NCI-H748 treated with DMSO at 0.1 percent for 48 hours (cell line): ENCODE measurements at places on chromosomes 13 and 19.

DNA sequence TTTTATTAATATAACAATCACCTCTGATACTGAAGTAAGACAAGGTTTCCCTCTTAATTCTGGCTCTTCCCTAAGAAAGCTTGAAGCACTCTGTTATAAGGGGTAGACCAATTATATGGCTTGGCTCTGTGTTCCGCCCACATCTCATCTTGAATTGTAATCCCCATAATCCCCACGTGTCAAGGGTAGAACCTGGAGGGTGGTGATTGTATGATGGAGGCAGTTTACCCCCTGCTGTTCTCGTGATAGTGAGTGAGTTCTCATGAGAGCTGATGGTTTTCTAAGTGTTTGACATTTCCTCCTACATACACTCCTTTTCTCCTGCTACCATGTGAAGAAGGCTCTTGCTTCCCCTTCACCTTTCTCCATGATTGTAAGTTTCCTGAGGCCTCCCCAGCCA is 363.8 kb upstream of the PCDH20 start:
- DNase-seq, result no peak

GRCh38 chr19:38587562-38587961 is 30.2 kb downstream of the MAP4K1 start:
- no peak for DNase-seq

DNA sequence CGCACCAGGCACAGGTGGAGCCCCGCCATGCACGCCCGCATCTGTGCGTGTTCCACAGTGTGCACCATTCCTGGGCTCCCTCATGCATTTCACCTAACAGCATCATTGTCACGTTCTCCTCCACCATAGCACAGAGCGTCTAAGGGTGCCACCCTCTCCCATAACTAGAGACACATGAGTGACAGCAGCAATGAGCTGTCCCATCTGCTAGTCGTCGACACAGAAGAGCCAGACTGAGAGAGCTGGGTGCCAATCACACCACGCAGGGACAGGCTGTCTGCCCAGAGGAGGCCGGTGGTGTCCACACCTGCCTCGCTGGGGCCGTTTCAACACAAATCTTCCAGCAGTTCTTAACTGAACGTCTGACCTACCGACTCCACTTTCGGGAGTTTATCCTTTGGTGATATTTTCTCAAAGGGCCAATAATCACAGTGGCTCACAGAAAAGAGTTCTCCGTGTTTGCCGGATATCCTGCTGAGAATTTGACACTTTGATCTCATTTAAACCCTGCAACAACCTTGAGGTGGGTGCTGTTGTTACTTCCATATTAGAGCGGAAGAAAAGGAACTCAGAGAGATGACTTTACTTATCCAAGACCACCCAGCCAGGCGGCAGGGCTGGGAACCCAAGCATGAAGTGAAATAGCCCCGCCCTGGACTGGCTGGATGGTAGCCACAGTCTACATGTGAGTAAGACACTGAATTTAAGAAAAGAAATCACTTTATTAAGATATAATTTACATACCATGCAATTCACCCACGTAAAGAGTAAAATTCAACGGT is 16.2 kb downstream of the CLEC11A start:
- DNase-seq, result no peak

DNA sequence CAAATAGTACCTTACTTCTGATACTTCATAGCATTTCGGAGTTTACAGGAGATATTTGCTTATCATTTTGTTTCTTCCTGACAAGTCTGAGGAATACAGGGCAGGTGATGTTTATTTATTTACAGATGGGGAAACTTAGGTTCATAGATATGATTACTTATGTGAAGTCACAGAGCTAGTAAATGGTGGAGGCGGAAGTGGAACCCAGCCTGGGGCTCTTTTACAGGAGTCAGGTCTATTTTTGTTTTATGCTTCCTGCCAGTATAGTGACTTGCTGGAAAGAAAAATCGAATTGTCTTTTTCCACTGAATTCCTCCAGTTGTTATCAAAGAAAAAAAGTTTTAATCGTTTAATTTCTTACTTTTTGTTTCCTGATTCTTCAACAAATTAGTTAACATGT is 66.5 kb downstream of the DGKH start:
- DNase-seq, result no peak

DNA sequence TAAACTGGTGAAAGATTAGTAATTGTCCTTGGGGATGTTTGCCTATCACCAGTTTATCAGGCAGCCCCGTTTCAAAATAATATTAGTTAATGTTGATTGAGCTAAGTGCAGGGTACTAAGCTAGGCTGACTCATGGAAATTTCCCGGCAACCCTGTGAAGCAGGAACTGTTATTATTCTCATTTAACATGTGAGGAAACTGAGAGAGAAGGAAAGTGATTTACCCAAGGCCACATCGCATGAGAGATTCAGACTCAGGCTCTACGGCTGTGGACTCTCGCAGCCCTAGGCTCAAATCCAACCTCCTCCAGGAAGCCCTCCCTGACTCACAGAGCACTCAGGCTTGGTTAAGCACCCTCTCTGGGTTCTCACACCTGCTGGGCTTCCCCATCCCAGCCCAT is 19.7 kb downstream of the CLPTM1 start:
- DNase-seq, result no peak

GRCh38 chr13:113839536-113840204 is 24.2 kb downstream of the GAS6 start:
- no peak for DNase-seq

DNA sequence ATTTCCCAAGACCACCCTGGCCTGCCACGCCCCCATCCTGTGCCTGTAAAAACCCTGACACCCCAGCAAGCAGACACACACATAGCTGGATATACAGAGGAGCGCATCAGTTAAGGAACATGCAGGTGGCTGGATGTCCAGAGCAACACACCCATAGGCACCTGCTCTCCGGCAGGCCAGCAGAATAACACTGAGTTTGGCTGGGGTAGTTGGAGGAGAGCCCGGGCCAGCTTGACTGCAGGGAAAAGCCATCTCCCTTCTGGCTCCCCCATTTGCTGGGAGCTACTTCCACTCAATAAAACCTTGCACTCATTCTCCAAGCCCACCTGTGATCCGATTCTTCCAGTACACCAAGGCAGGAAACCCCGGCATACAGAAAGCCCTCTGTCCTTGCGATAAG is 8.9 kb downstream of the RASL11A start:
- DNase-seq, result no peak
